ENCODE measurements at places on chromosomes 16 and 17. TPM values are rescaled to one million over a fixed set of nuclear protein-coding genes. Genes with fewer than 3 reads are reported as not detected.

- no peak overlapping the region for H3K4me3 ChIP-seq
- no peaks in the 10 kb centered on the region for H3K36me3 ChIP-seq
- DNase-seq = no peak
- H3K27ac ChIP-seq = no peak overlapping the region
- H3K4me1 ChIP-seq = peaks cover 11% of the 10 kb centered on the region
Observed at GRCh38 chr16:79721270-79721669, 120.7 kb upstream of the MAF start.

DNA sequence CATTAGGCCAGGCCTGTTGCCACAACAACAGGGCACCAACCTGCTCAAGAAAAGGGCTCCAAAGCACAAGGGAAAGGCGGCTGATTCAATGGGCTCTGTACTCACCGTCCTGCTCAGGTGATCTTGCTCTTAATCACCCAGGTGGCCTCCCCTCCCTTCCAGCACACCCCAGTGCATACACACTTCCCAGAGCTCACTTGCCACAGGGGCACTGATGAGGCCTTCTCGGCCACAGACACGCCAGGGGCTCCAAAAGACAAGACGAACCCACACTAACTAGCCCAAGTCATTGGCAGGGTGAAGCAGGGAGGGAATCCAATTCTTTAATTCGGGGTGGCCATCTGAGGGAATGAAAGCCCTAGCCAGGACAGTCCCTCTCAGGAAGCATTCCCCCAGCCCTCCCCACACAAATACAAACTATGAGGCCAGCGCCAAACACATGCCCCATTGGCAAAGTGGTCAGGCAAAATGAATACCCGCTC lies 1.4 kb downstream of the MYO18A start:
- no peaks in the 10 kb centered on the region for H3K36me3 ChIP-seq
- H3K4me3 ChIP-seq = peak overlapping the region; percentile 45
- DNase-seq = no peak
- peaks cover 28% of the 10 kb centered on the region for H3K4me1 ChIP-seq
- H3K27ac ChIP-seq = peak overlapping the region; percentile 91
- H3K27me3 ChIP-seq = peaks cover 4% of the 10 kb centered on the region

DNA sequence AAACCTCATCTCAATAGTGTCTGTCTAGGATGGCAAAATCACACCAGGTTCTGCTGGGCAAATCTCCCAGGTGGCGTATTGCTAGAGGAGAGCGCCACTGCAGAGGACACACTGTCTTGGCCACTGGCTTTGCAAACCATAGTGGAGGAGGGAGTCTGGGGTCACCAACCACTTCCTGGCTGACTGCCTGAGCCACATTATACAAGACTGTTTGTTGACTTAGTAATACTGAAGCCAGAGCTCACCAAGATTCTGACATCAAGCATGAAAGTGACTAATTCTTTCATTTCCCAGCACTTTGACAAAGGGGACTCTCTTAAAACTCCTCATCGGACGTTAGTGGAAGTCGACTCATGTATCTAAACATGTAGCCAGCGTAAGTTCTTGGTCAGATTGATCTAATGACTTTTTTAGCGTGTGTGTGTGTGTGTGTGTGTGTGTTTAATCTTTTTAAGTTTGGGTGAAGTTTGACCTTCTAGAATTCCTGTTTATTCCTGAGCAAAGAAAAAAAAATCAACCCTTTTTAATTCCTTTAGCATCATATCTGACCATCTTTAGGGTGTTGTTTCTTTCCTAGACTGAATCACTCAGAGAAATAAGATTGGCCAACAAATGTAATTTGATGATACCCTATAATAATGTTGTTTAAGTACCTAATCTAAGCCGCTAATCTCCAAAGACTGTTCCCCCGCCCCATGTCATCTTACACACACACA lies 13.7 kb downstream of the PITPNC1 start:
- peaks cover 40% of the 10 kb centered on the region for H3K4me1 ChIP-seq
- H3K4me3 ChIP-seq = peak overlapping the region; percentile 92
- H3K36me3 ChIP-seq = peaks cover 2% of the 10 kb centered on the region
- peak overlapping the region; percentile 94 for H3K27ac ChIP-seq

Gene FZD2
- 0.22 TPM for total RNA-seq

GRCh38 chr16:80608946-80609345 lies 68.2 kb downstream of the DYNLRB2 start:
- no peak overlapping the region for H3K4me3 ChIP-seq
- no peak overlapping the region for H3K27ac ChIP-seq
- H3K27me3 ChIP-seq = no peaks in the 10 kb centered on the region
- H3K4me1 ChIP-seq = peaks cover 7% of the 10 kb centered on the region
- DNase-seq = no peak

DNA sequence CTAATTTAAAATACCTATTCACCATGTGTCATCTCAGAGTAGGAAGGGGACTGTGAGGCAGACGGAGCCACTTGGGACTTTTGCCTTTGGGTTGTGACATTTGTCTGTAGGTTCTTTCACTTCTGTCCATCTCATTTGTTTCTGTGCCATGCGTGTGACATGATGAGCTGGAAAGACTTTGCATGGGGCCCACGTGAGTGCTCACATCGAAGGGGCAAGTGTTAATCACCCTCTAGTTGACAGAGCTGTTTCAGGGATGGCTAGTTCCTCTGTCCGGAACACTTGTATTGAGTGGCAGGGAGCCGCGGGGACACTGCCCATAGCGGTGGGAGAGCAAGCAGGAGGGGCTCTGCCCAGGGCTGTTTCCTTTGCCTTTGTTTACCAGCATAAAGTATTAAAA lies 112.0 kb downstream of the RPTOR start:
- H3K27me3 ChIP-seq = no peaks in the 10 kb centered on the region
- peaks cover 16% of the 10 kb centered on the region for H3K4me1 ChIP-seq
- H3K36me3 ChIP-seq = peaks cover 2% of the 10 kb centered on the region
- no peak overlapping the region for H3K27ac ChIP-seq
- no peak for DNase-seq

DNA sequence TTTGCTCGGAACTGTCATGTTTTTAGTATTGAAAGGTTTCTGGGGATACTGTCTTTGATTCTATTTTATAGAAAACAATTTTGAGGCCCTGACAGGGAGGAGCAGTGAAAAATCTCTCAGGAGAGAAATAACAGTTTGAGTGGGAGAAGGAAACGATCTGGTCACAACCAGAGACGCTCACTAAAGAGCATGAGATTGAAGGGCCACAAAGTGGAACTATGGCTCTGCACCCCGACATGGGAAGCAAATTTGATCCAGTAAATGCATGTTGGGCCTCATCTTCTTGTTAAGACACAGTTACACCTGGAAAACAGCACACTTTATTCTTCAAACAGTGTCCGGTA lies 492 bp downstream of the ERAL1 start:
- H3K27me3 ChIP-seq = no peaks in the 10 kb centered on the region
- peaks cover 3% of the 10 kb centered on the region for H3K36me3 ChIP-seq
- H3K4me3 ChIP-seq = peak overlapping the region; percentile 98
- H3K27ac ChIP-seq = peak overlapping the region; percentile 98

Data from T-helper 17 cell (primary cell).